Neuronal stem cell (in vitro differentiated cells): ENCODE measurements at places on chromosomes 11 and 22.

- DNase-seq = no peak
Measured at GRCh38 chr11:1988667-1989317, 8.8 kb downstream of the H19 start.

DNA sequence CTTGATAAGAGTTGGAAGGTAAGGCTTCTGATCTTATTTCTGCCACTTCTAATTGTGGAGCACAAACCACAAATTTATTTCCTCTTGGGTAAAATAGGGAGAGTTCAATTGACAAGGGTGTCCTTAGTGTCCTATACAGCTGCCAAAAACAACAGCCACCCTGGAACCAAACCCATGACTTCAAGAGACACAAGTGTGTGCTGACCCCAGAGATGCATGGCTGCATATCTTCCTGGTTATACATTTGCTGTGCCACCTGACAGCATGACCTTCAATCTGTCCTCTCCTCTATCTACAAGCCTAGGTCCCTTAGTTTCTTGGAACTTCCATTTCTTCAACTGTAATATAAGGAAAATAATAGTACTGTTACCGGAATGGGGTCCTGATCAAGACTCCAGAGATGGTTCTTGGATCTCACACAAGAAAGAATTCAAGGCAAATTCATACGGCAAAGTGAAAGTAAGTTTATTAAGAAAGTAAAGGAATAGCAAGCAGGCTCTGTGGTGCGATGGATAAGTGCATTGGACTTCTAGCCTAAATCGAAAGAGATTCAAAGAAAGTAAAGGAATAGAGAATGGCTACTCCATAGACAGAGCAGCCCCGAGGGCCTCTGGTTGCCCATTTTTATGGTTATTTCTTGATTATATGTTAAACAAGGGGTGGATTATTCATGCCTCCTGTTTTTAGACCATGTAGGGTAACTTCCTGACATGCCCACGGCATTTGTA is 15.5 kb upstream of the TMEM123 start:
- no peak for DNase-seq

GRCh38 chr11:95725196-95725595 is 64.4 kb downstream of the FAM76B start:
- no peak for DNase-seq

DNA sequence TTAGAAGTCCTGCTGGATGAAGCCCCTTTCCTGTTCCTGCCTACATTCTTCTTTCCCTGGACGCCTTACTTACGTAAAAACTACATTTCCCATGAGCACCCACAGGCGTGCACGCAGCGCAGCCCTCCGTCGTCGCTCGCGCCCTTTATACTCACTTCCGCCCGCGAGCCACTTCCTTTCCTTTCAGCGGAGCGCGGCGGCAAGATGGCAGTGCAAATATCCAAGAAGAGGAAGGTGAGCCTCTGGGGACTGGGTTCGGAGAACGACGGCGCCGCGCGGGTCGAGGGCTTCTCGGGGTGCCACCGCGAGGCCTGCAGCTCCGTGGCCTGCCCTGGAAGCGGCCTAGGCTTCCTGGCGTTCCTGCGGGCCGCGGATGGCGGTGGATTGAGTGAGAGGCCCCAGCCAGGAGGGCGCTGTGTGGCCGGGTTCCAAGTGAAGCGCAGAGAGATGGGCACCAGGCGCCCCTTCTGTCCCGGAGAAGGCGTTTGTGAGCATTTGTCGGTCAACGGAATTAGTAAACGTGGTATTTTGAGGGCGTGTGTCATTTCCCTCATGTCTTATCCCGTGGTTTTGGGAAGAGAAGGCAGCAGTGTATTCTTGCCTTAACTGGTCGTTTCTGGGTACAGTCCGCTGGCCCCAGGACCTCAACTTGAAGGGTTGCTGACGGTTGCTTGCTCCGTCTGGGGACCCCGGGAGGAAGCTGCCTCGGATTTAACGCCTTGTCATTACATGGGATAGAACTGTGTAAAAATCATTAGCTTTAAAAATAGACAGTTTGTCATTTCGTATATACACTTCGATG is at the start of gene RPS3:
TSS of gene RPS3 (plus strand) at position 175 of the 802 bp plus-strand sequence. CDS start at position 205, 30 bp downstream.
- peak; percentile 89 for DNase-seq

DNA sequence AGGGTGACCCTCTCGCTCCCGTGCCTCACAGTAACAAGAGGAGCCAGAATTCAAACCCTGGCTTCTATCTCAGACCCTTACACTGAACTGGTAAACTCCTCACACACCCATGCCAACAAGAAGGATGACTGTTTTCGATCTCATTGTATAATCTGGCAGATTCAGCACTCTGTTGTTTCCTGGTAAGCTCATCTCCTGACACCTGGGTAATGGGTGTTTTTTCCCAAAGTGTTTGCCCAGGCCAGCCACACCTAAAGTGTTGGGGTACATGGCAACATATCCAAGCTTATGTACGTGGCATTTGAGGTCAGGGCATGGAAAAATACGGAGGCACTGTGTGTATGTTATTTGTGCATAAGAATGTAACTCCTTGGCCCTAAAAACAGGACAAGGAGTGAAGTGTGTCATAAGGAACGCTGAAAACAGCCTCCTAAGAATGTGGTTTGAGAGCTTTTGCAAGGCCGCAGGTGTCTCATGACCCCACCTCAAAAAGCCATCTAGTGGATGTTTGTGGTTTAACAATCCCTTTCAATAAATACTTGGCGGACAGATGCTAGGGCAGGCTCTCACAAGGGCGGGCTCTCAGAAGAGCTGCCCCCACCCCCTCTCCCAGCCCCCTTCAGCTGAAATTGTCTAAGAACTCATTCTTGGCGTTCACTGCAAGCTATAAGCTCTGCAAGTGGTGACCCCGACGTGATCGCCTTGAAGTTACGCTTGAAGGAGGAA is at the start of gene MS4A15:
TSS of gene MS4A15 (plus strand) at position 561 of the 726 bp plus-strand sequence. CDS start 6,867 bp downstream, outside the sequence.
- DNase-seq = no peak

DNA sequence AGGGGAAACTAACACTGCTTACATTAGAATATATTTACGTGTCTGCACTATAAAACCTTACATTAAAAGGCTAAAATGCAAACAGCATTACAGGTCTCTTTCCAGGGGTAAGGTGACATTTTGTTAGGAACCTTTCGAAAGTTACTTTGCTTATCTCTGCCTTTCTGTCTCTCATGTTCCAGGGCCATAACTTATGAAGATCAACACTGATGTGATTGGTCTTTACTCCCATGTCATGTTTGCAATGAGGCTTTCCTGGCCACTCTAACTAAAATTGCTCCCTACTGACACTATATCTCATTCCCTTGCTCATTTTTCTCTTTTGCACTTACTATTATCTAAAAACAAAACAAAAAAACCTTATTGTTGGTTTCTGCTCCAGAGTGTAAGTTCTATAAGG is 119.0 kb downstream of the JRKL start:
- no peak for DNase-seq

DNA sequence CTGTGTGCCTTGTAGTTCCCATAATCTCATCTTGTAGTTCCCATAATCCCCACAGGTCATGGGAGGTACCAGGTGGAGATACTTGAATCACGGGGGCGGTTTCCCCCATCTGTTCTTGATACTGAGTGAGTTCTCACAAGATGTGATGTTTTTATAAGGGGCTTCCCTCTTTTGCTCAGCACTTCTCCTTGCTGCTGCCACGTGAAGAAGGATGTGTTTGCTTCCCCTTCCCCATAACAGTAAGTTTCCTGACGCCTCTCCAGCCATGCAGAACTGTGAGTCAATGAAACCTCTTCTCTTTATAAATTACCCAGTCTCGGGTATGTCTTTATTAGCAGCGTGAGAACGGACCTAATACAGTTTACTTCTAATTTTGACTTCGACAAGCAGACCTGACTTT is 14.0 kb upstream of the SMIM38 start:
- no peak for DNase-seq

DNA sequence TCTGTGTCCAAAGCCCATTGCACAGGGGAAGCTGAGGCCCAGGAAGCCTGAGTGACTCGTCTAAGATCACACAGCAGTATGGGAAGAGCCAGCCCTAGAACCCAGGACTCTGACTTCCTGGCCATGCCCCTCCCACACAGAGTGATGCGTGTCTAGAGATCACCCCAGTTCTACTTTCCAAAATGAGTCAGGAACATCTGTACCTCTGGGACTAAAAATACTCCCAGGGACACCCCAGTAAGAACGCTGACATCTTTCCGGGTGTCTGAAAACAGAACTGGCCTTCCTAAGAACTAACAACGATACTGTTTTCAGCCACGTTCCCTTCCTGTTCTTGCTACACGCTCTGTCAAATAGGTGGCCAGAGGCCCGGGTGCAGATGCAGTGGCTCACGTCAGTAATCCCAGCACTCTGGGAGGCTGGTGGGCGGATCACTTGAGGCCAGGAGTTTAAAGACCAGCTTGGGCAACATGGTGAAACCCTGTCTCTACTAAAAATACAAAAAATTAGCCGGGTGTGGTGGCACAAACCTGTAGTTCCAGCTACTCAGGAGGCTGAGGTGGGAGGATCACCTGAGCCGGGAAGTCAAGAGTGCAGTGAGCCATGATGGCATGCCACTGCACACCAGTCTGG is 21.7 kb upstream of the PDGFB start:
- DNase-seq = no peak

- no peak for DNase-seq
Measured at GRCh38 chr11:94558932-94559331, 8.2 kb upstream of the PIWIL4 start.

DNA sequence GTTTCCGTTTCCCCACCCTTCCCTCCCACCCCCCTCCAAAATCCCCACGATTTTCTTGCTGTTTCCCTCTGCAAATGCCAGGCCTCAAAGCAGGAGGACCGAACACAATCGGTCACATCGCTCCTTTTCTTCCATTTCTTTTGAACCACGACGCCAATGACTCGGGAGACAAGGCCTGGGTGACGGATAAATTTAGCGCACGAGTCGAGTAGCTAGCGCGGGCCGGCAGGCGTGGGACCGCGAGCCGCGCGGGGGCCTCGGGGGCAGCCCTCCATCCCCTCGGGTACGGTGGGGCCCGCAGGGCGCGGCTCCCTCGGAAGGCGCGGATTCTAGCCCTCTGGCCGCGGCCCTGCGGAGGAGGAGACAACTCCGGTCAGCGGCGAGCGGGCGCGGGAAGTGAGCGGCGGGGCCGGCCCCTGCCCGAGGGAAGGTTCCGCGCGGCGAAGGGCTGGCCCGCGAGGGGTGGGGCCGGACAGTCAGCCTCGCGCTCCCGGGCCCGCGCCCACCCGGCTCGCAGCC is 414 bp downstream of the JOSD1 start:
- no peak for DNase-seq

GRCh38 chr11:4684631-4685285 is 12.9 kb downstream of the OR51E2 start:
- DNase-seq = no peak

DNA sequence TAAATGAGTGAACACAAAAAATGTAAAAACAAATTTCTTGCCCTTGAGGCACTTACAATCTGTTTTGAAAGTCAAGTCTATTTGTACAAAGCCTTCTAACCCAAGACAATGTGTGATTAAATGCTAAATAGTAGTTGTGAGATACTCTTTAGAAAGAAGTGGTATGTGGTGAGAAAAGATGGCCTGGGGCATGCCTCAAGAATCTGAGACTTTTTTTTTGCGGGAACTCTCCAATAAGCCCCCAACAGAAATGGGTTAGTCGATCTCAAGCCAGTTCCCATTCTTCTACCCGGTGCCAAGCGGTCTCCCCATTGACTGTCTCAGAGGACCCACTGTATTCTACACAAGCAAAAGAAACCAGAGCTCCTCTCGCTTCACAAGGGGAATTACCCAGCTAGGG is 26.9 kb upstream of the TBCEL start:
- DNase-seq = no peak

- DNase-seq = no peak
Measured at GRCh38 chr22:28958611-28959010, 75.2 kb downstream of the ZNRF3 start.

GRCh38 chr22:45547731-45548130 is 45.0 kb downstream of the FBLN1 start:
- DNase-seq = no peak

DNA sequence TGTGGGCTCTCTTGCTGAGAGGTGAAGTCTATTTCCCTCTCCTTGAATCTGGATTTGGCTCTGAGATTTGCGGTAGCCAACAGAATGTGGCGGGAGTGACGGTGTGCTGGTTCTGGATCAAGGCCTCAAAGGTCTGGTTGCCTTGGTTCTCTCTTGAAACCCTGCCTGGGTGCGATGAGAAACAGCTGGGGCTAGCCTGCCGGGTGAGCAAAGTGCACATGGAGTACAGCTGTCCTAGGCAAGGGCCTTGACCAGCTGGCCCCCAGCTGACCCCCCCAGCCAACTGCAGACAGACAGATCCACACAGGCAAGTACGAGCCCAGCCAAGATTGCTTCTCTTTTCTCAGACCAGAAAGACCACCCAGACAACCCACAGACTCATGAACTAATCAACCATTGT is 10.8 kb downstream of the SUN2 start:
- no peak for DNase-seq

GRCh38 chr11:67654225-67654624 is 3.7 kb upstream of the ACY3 start:
- DNase-seq = no peak

DNA sequence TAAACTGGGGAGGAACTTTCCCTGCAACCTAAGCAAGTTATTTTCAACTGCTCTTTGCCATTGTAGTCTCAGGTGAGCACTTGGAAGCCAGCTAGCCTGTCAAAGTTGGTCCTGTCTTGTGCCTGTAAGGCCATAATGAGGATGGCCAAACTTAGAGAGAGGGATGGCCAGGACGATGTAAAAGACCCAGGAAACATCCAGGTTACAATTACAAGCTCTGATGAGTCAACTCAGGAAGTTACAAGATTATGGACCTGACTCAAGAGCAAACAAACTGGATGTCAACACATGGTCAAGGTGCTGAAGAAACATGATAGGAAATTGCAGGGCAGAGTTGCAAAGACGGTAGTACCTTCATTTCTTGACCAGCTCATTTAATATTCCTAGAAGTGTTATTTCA is 1.6 kb downstream of the GTPBP1 start:
- no peak for DNase-seq

DNA sequence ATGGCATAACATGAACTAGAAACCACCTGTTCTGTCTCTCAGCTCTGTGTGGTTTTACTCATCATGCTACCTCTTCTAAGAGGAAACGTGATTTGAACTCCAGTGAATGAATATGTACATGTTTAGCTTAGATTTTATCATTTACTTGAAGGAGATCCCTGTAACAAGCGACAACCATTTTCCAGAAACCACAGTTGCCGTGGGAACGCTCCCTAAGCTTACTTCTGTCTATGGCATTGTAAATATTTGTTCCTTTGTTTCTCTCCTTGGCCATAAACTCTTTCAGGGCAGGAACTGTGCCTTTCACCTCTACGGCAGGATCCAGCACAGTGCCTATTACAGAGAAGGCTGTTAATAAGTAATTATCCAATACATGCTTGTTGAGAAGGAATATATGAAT is 17.1 kb upstream of the TPH1 start:
- DNase-seq = no peak

DNA sequence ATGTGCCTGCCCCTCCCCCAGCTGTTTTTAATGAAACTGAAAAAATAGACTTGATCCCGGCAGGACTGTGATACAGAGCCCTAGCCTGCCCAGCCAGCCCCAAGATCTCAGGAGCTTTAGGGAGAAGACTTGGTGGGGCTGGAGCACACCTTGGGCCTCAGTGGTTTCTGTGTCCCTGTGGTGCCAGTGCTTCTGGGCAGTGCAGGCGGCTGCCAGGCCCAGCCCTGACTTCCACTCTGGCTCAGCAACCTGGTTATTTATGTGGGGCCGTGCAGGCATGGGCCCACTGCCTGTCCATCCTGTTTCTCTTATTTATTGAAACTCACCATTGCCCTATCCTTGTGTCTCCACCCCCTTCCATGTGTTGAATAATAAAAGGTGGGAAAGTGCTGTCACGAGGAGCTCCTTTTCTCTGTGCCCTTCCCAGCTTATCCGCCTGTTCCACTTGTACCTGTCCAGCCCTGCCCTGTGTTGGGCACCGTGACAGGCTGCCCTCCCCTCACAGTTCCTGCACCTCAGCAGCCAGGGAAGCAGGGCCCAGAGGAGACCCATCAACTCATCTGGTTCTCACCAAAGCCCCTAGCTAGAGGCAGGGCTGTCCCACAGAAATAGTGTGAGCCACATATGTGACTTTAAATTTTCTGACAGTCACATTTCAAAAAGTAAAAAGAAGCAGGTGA is 20.2 kb downstream of the RELT start:
- no peak for DNase-seq
